Nucleus accumbens (tissue), 56 donors: ENCODE measurements at places on chromosomes 6 and 20.

DNA sequence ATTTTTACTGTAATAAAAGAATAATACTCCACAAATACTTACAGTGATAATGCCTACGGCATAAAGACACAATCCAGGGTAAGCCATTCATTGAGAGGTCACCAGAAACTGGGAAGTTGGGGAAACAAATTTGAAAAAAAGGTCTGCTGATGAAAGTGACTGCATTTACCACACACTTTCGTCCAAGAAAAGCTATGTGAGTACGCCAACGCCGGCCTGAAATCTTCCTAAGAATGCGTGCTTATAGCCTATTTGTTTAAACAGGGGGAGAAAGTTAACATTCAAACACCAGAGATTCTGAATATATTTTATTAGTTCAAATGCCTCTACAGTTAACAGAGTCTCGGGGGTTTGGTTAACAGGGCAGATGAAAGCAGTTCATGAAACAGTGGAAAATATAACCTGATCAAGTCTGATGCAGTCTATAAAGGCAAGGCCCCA, 657 bp upstream of the LTV1 start:
- DNase-seq = no peak

DNA sequence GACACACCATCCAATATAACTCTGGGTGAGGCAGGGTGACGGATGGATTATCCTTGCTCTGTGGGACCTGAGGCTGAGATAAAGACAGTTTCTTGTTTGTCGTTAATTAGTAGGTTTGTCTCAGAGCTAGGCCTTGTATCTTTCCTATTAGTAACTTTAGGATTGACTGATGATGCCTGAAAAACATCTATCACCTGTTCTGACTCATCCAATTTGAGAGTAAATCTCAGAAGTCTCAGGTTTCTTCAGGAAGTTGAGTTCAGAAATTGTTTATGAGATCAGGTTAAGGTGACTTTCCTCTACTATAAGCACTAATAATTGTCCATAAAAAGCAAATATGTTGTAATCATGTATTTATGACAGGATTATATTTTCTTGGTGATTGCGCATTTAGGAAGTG, 129.5 kb upstream of the SUPT3H start:
- no peak for DNase-seq

- no peak for DNase-seq
These were observed 81.0 kb downstream of the SH3BGRL2 start for GRCh38 chr6:79712144-79712543.

GRCh38 chr6:116387374-116387773, 16.6 kb downstream of the DSE start:
- no peak for DNase-seq

DNA sequence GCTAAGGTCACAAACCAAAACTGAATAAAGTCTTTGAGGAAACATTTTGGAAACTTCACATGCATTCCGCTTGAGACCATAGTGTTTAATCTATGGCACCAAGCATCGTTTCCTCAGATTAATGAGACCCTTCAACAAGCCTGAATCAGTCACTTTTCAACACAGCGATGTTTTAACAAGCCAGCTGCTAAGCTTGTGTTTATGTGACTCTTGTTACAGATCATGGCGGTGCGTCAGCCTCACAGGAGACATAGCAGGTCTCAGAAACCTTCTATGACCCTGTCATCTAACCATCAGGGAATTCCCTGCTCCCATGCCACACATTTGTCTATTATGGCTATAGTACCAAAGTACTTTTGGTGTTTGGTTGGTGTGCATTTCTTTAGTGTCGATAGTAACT, 57.2 kb downstream of the MTFR2 start:
- no peak for DNase-seq

- no peak for DNase-seq
These were observed 98.0 kb upstream of the JARID2 start for GRCh38 chr6:15147827-15148226.

DNA sequence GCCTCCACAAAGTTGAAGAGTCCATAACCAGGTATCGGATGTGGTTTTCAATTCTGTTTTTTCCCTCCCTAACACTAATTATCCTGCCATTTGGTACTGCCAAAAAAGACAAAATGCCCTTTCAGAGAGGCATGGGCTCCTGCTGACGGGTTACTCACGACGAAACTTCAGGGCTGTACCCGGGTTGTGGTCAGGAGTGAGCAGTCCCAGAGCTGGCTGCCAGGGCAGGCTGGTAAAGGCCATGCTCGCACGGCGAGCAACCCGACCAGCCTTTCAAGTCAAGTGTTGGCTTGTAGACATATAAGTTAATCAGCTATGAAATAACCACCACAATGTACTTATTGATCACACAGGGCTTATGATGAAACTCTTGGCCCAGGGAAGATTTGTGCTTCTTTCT, 152.5 kb downstream of the FOXC1 start:
- DNase-seq = no peak

GRCh38 chr6:54431466-54431865, 123.2 kb downstream of the TINAG start:
- DNase-seq = no peak

DNA sequence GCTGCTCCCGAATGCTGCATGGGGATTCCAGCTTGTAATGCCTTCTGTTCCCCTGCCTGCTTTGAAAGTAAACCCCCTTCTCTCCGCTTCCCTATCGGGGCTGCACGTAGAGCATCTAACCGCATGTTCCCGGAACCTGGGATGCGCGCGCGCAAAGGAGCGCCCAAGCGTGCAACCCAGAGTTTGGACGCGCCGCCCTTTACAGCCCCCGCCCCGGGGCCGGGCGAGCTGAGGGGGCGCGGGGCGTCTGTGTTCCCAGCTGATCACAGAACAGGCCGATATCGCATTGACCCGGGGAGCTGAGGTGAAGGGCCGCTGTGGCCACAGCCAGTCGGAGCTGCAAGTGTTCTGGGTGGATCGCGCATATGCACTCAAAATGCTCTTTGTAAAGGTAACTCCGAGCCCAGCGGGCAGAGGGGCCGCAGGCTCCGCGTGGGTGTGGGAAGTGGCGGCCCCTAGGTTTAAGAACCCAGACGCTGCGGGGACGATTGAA, 1.4 kb downstream of the LAMP5 start:
- no peak for DNase-seq

GRCh38 chr6:141541581-141542324, 591.0 kb upstream of the GJE1 start:
- no peak for DNase-seq
